ENCODE measurements at places on chromosomes 16 and 17.
A peak's percentile ranks its signal among the peaks of the same experiment; 100 is the strongest.

- DNase-seq = no peak
These were observed 5.4 kb upstream of the KPNB1 start for GRCh38 chr17:47644324-47644723.

GRCh38 chr17:7222972-7223292 is 3.2 kb downstream of the ACADVL start:
- no peak for DNase-seq

GRCh38 chr17:57327176-57327970 is 71.0 kb downstream of the MSI2 start:
- DNase-seq = no peak

GRCh38 chr17:79027925-79028491 is 4.0 kb downstream of the C1QTNF1 start:
- no peak for DNase-seq

- no peak for DNase-seq
These were observed 302.2 kb upstream of the SALL1 start for GRCh38 chr16:51453251-51453650.

- DNase-seq = no peak
These were observed 13.3 kb downstream of the WFIKKN2 start for GRCh38 chr17:50848711-50849110.

- DNase-seq = no peak
These were observed 26.4 kb downstream of the PSME3IP1 start for GRCh38 chr16:57159447-57159846.

- DNase-seq = no peak
These were observed 2.1 kb downstream of the FAM171A2 start for GRCh38 chr17:44361292-44362260.

DNA sequence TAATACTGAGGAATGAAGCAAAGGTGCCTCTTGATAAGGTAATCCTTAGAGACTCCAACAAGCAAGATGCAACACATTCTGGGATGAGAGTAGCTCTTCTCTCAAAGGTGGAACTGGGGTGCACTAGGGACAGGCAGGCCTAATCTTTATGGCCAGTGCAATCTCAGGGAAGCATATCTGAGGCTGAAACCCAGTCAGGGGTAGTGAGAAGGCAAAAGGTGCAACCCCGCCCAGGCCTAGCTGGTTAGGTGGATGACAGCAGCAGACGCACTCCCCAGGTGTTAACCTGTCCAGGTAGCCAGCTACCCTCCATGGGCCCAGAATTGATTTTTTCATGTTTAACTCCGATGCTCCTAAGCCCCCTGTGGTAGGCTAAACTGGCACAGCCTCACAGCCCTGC is 9.9 kb upstream of the SLC46A1 start:
- DNase-seq = no peak

GRCh38 chr16:19760356-19761060 is 42.4 kb downstream of the IQCK start:
- no peak for DNase-seq

DNA sequence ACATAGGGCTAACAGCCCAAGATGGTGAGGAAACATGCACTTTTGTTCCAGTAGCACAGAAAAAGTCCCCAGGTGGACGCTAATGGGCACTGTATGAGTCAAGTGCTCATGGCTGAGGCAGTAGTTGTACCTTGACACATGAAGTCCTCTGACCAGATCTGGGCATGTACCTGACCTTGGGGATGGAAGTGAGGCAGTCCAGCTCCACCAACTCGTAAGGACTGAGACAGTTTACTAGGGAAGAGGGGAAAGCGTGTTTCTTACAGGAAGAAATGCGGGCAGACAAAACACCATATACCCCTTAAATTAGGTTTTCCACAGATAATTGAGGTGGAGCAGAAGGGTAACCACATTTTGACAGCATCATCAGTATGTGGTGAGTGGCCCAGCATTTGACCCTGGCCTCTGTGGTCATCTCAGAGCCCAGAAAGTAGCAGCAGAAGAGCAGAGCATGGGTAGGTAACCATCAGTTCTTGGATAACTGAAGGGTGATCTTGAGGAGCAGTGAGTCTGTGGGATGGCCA is 32.4 kb upstream of the METTL9 start:
- DNase-seq = no peak

DNA sequence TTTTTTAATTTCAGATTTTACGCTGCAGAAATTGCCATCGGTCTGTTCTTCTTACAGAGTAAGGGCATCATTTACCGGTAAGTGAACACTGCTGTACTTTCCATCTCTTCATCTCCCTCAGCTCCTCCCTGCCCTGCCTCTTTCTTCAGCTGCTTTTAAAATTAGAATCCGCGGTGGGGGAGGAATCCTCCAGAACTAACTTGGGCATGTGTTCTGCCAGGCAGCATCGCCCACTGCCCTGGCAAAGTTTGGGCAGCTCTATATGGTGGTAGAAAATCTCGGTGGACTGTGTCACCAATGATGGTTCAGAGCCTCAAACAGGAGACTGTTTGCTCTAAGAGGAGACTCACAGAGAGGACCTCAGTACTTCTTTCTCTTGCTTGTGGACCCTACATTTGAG is 81.6 kb upstream of the CACNG3 start:
- no peak for DNase-seq

- DNase-seq = no peak
These were observed 3.5 kb upstream of the LCMT1 start for GRCh38 chr16:25108054-25108453.

GRCh38 chr16:74625500-74626350 is 18.8 kb upstream of the GLG1 start:
- DNase-seq = no peak

GRCh38 chr17:33640629-33641028 is 347.5 kb upstream of the ASIC2 start:
- no peak for DNase-seq

DNA sequence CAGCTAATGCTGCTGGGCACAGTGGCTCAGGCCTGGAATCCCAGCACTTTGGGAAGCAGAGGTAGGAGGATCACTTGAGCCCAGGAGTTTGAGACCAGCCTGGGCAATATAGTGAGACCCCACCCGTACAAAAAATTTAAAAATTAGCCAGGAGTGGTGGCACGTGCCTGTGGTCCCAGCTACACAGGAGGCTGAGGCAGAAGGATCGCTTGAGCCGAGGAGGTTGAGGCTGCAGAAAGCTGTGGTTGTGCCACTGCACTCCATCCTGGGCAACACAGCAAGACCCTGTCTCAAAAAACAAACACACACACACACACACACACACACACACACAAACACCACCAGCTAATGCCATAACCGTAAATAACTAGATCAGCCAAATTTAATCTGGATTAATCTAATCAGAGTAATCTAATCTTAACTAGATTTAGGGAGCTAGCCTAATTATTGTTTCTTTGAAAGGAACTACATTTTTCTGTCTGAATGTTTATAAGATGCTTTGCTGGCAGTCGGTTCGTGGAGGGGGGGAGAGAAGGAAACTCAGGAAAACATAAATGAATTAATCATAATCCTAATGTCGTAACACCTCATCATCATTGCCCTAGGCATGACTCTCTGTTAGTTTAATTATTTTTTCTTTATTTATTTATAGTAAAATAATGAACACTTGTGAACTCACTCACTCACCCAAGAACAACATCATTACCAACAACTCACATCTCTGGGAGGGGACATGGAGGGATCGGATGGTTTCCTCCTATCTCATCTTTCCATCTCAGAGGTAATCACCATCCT is 12.5 kb upstream of the RBBP6 start:
- no peak for DNase-seq

DNA sequence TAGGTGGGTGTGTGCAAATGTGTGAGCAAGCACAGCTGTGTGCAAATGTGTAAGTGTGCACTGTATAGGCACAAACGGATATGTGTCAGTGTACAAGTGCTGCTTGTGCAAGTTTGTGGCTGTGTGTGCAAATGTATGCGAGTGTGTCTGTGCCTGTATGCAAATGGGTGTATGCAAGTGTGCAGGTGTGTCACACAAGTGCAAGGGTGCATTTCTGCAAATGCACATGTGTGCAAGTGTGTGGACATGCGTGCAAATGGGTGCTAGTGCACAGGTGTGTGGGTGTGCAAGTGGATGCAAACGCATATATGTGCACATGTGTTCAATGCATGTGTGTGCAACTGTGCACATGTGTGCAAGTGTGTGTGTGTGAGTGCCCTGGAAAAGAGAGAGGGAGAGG is 76.5 kb upstream of the TNRC6C start:
- DNase-seq = no peak

DNA sequence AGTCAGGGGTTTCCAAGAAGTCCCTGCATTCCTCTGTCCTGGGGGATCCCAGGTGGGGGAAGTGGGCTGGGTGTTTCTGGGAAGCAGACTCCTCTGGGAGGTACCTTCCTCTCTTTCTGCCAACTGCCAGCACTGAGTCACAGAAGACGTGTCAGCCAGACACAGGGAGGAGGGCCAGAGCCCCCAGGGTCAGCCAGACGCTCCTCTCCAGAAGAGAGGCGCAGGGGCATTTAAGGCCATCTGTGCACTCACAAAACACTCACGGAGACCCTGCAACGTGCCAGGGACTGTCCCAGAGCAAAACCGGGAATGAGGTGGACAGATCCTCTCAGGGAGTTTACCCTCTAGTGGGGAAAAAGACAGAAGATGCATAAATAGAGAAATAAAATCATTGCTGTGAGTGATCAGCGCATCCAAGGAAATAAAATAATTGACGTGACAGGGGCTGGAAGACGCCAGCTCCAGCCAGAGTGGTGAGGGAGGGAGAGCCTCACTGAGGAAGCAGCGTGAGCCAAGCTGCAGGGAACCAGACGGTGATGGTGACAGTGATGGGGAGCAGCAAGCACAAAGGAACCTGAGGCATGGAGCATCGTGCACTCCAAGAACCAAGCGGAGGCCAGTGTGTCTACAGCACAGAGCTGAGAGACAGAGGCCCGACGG is 105.4 kb downstream of the ZNF423 start:
- no peak for DNase-seq

DNA sequence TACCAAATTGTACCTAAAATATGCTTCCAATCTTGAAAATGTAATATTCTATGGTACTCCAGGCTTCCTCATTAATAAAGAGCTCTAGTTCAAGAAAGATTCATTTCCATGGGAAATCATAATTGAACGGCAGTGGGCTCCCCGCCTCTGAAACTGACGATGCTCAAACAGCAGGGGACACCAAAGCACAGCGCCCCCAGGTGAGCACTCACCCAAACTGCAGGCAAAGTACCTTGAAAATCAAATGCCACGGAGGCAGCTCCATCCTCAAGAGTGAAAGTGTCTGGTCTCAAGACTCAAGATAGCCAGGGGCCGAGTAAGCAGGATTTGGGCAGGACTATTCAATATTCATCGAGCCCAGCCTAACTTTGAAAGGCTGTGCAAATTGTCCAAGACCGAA is 217.4 kb upstream of the TNRC6C start:
- no peak for DNase-seq

GRCh38 chr16:30567991-30568638 is 3.4 kb downstream of the ZNF688 start:
- DNase-seq = no peak

- DNase-seq = no peak
These were observed 6.7 kb downstream of the ABCA3 start for GRCh38 chr16:2333772-2334379.

DNA sequence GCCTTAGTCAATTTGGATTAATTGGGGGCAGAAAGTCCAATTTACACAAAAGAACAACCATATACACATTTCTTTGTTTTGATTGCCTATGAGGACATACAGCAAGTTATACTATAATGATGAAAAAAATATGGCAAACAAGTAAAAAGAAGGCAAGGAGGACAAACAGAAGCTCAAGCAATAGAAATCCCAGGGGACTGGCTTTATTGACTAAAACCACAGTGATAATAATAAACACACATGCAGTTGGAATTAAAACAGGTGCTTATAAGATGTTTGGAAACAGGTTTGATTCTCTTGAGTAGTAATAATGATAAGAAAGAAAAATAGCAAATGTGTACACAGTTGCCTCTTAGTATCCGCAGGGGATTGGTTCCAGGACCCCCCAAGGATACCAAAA is 176.4 kb downstream of the SHISA9 start:
- no peak for DNase-seq

- no peak for DNase-seq
These were observed 3.3 kb downstream of the KRT37 start for GRCh38 chr17:41421116-41421515.

DNA sequence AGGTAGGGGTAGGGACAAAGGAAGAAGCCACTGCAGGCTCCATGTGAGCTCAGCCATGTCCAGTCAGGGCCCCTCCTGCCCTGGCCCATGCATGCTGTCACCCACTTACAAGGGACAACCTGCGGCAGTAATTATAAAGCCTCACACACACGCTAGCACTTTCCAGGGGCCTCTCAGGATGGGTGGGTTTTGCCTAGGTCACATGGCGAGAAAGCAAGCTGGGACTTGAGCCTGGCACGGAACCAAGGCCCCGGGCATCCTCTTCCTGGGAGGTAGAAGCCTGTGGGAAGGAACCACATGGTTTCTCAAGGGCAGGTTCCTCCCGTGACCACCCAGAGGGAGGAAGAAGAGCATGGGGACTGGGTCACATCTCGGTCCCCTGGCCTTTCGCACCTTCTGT is 7.0 kb downstream of the ZNF319 start:
- DNase-seq = no peak

GRCh38 chr17:64547319-64547718 is 40.5 kb downstream of the CEP95 start:
- DNase-seq = no peak

GRCh38 chr16:78763821-78764440 is 664.5 kb downstream of the WWOX start:
- DNase-seq = no peak

DNA sequence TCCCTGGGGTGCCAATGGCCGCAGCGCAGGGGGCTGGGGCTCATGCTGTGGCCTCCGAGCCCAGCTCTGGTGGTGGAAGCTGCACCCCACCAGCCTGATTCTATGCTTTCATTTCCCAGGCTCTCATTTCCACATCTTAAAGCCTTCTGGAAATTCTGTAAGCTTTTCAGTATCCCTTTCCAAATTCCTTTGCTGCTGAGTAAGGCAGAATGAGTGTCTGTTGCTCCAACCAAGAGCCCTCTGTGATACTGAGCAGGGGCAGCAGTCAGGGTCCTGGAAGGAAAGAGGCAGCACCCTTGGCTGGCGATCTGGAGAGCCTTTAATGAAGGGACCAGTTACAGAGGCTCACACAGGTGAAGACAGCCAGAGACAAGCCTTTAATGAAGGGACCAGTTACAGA is 79.5 kb upstream of the FOXF1 start:
- no peak for DNase-seq

DNA sequence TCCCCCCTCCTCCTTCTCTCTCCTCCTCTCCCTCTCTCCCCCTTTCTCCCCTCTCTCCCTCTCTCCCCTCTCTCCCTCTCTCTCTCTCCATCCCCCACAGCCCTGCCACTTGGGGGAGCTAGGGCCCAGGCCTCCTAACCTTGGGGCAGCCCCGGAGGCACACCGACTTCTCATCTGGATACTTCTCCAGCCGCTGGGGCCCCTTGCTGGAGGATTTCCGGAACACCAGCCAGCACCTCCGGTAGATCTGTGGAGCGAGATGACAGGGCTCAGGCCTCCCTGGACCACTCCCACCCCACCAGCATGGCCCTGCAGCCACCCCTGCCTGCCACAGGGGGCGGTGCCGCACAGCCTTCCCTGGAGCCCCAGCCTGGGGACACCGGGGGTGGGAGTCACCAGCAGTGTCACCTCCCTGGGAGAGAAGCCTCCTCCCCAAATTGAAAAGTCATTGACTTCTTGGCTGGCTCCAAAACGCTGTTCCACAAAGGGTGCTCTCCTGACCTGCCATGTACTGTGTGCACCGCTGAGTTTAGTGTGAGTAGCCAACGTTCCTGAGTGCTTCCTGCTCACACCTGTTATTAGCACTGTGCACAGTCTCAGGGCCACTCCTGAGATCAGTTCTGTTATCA is 10.5 kb downstream of the DOK4 start:
- peak; percentile 45 for DNase-seq

- no peak for DNase-seq
These were observed 59.5 kb upstream of the CACNG4 start for GRCh38 chr17:66904760-66905624.

Data from activated gamma-delta T cell (primary cell).